HuH-7 (cell line): ENCODE measurements at places on chromosomes 5 and 9.
A peak's percentile ranks its signal among the peaks of the same experiment; 100 is the strongest.

DNA sequence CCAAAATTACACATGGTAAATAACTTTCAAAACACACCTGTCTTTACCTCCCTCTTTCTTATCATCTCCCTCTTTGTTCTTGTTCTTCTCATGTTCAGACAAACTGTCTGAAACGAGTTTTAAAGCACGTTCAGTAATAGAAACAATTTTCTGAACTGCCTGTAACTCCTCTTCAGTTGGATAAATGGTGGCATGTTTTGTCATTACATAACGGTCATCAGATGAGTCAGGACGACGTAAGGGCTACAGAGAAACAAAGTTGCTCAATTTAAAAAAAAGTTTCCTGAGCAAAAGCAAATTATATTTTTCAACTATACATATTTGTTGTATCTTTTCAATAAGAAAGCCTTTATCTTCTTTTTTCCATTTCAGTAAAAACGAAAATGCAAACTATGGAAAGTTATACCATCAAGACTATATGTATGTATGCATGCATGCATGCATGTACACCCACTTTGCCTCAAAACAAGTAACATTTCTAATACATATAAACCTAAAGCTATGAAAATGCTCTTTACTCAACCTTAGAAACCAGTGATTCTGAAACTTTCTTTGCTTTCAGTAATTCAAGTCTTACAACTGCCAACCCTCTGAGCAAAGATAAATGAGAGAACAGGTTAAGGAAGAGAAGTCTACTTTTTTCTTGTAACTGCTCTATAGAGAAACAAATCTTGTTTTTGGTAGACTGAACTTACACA is 56.0 kb downstream of the ZFR start:
- DNase-seq: no peak

DNA sequence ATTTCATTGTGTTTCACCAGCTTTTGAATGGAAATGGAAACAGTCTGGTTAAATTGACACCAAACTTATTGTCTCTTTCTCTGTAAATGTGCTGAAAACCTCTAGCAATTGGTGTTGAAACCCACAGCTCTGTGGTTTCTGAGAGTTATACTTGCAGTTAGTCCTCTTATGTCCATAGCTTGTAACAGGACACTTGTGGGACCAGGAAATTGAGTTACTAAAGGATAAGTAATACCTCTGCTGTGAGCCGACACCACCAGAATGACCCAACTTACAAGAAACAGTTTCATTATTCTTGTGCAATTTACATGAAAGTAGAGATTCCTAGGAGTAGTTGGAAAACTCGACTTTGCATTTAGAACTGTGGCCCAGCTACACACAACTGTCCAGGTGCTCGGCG is 191.5 kb downstream of the CFAP90 start:
- DNase-seq: no peak

- no peak for DNase-seq
Observed at GRCh38 chr5:168932400-168933189, 353.4 kb upstream of the PANK3 start.

DNA sequence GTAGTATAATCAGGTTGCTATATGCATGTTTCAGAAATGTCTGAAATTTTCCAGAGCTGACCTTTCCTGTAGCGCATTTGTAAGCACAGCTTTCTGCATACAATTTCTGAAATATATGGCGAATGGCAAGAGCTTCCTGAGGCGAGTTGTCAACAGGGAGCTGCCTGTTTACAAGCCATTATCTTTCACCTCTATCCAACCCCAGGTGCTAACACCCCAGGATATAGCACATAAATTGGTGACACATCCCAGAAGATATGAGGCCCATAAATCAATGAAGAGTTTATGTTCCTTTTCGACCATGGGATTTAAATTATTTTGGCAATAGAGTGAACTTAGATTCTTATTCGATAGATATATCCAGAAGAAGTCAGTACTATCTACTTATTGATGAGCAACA is 379.8 kb downstream of the KDM4C start:
- no peak for DNase-seq

GRCh38 chr5:3307982-3308621 is 287.5 kb upstream of the IRX1 start:
- DNase-seq: no peak

GRCh38 chr5:150789943-150790611 is 11.5 kb downstream of the SMIM3 start:
- no peak for DNase-seq

- no peak for DNase-seq
Observed at GRCh38 chr5:126124706-126125345, 298.4 kb upstream of the GRAMD2B start.

GRCh38 chr9:83062651-83063527 is at the start of gene RASEF:
TSS of gene RASEF (minus strand) at chr9:83063142. CDS start at chr9:83062867, 275 bp downstream.
- peak; percentile 44 for DNase-seq

DNA sequence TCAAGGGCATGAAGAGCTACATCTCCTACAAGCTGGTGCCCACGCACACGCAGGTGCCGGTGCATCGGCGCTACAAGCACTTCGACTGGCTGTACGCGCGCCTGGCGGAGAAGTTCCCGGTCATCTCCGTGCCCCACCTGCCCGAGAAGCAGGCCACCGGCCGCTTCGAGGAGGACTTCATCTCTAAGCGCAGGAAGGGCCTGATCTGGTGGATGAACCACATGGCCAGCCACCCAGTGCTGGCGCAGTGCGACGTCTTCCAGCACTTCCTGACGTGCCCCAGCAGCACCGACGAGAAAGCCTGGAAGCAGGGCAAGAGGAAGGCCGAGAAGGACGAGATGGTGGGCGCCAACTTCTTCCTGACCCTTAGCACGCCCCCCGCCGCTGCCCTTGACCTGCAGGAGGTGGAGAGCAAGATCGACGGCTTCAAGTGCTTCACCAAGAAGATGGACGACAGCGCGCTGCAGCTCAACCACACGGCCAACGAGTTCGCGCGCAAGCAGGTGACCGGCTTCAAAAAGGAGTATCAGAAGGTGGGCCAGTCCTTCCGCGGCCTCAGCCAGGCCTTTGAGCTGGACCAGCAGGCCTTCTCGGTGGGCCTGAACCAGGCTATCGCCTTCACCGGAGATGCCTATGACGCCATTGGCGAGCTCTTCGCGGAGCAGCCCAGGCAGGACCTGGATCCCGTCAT is 1.4 kb downstream of the SNX18 start:
- DNase-seq: no peak

DNA sequence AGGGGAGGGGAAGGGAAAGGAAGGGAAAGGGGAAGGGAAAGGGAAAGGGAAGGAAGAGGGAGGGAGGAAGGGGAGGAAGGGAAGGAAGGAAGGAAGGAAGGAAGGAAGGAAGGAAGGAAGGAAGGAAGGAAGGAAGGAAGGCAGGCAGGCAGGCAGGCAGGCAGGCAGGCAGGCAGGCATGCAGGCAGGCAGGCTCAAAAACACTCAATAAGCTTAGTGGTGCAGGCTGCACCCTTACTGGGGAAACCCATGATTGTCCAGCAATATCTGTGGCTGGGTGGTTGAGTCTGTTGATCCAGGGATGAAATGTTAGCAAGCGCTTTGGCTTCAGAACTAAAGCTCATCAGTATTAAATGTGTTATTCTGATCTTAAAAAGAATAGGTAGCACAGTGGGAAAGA is 145.6 kb downstream of the LPAR1 start:
- DNase-seq: no peak

DNA sequence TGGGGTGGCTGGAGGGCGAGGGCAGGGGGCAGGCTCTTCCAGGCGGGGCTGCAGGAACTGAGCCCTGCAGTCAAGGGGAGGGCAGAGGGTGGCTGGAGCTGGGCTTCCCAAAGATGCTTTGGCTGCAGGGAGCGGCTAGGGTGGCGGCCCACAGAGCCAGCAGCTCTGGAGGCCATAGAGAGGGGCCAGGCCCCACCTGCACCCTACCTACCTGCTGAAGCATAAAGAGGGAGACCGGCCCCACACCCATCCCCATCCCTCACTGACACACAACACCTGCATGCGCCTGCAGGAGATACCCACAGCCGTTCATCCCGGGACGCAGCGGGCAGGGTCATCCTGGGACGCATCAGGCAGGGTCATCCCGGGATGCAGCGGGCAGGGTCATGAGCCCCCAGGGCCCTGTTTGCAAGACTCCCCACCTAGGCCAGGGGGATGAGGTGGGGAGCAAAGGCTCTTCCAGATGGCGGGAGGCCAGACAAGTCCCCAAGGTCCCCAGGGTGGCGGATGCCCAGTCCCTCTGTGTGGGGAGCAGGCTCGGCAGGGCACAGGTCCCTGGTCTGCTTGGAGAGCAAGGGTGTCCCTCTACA is 39.8 kb upstream of the NOTCH1 start:
- no peak for DNase-seq

GRCh38 chr5:6615034-6615815 is 17.6 kb downstream of the NSUN2 start:
- no peak for DNase-seq

- DNase-seq: peak; percentile 84
Observed at GRCh38 chr9:134689321-134690181, 47.9 kb downstream of the COL5A1 start.

DNA sequence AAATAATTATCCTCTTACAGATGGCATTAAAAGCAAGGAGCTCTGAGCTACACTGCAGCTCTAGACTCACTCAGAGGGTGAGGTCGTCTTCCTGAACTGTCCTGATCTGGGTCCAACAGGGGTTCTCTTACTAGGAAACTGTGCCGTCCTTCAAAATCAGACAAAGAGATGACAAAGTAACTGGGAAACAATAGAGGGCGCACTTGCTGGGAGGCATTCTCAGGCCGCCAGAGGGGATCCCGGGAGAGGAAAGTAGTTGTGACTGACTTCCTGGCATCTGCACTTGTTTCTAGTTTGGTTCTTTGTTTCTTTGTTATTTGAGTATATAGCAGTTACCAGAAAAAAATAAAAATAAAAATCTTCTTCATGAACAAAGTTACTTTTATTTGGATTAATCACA is 142.9 kb upstream of the MSX2 start:
- peak; percentile 23 for DNase-seq

DNA sequence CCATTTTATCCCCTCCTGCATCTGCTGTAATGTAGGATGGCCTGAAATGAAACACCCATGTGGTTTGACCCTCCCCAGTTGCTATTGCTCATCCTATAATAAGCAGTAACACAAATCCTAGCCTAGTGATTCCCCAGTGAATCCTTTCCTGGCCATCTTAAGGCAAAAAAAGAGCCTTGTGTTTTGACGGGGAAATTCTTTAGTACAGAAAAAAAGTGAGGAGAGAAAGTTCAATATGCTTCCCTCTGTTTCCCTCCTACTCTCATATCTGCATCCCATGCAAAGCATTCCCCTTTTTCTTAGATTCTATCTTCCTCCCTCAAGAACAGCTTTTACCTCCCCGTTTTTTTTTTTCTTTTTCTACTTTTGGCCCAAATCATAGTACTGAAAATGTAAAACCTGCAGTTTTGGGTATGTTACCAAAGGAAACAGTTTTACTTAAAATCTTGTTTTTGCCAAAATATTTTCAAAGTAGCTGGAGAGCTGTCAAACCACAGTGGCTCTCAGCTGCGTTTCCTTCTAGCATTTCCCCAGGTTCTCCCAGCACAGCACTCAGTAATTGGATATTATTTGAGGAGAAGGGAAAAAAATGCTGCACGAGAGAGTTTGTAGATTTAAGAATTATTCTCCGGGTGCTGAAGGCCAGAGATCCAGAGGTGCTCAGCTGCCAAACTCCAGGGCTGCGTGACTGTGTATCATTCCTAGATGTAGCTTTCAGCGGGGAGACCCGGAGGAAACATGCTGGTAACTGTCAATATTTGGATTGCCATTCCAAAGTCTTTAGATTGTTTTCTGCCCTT is 321.4 kb downstream of the NPR3 start:
- no peak for DNase-seq

DNA sequence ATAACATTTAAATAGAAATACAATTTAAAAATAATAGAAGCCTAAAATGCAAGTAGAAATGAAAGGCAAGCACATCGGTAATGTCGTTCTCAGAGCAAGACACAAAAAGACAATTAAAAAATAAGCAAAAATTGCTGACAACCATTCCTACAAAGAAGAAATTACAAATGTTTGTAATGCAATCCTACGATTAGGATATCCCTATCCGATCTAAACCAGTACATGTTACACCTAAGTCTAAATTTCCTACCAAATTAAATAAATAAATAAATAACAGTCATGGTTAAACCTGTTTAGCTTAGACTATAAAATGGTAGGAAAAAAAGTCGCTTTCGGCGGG is 90.0 kb downstream of the ANXA2R start:
- DNase-seq: no peak

GRCh38 chr5:115455301-115455707 is 89.3 kb downstream of the FEM1C start:
- no peak for DNase-seq

GRCh38 chr5:181044093-181044599 is 4.1 kb downstream of the BTNL9 start:
- no peak for DNase-seq

GRCh38 chr9:124718928-124719327 is 52.2 kb downstream of the NR6A1 start:
- no peak for DNase-seq

DNA sequence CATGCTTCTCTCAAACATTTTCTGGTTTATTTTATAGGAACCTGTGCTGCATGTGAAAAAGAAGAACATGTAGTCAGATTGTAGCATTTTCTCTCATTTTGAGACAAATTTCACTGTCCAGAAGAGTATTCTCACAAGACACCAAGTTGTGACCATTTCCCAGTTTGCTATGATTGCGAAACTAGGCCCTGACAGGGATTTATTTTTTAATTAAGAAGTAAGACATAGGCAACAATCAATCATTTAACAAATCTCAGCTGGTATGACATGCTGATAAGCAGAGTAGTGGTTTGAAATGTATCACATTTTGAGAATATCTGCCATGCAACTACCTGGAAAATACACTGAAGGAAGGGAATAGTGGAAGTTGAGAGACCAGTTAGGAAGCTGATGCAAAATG is 11.6 kb downstream of the OR13C8 start:
- DNase-seq: no peak

DNA sequence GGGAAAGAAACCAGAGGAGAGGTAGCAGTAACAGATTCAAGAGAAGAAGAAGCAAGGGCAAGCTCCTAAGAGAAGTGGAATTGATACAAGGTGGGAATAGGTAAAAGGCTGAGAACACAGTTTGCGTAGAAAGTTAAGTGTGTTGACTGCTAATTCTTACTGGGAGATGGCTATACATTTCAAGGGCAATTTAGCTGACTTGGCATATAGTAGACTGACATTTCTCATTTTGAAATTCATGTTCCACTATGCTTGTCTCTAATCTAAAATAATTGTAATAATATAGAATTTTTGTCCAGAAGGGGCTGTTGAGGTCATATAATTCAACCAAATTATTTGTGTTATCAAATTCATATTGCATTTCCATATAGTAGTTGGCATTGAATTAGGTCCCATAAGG is 144.0 kb downstream of the ATG10 start:
- no peak for DNase-seq

- peak; percentile 89 for DNase-seq
Observed at GRCh38 chr9:69120380-69121154, 53.5 kb upstream of the TJP2 start.

- no peak for DNase-seq
Observed at GRCh38 chr9:114588210-114588609, 641 bp downstream of the ATP6V1G1 start.

- DNase-seq: no peak
Observed at GRCh38 chr5:76615759-76616158, 7.4 kb downstream of the F2RL2 start.
